ENCODE measurements at places on chromosomes 11 and 22.

DNA sequence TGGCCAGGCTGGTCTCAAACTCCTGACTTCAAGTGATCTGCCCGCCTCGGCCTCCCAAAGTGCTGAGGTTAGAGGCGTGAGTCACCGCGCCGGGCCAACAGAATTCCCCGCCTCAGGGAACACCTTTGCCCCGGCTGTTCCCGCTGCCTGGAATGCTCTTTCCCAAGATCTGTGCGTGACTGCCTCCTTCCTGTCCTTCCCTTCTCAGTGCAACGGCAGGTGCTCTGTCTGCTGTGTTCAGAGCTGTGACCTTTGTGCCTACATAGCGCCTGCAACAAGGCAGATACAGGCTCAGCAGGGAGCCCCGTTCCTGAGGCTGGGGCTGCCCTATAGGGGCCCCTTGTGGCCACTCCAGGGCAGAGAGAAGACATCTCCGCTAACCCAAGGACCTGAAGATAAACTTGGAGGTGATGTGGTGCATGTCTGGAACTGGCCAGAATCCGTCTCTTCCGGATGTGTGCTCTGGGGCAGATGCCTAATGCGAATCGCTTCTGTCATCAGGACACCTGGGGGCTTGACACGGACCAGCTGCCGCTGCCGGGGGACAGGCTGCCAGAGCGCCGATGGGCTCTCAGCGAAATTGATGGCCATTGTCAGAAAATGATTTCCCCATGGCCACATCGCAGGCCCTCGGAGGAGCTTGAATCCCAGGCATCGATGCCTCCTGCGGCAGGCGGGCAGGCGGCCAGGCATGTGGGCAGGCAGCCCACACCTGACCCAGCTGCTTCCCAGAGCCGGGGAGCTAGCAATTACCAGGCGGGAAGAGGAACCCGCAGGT is 43.5 kb upstream of the TCF20 start:
- DNase-seq, result no peak

GRCh38 chr11:102824556-102824955 is 18.9 kb downstream of the MMP3 start:
- no peak for DNase-seq

GRCh38 chr11:11472106-11472505 is 119.1 kb upstream of the CSNK2A3 start:
- DNase-seq, result no peak

DNA sequence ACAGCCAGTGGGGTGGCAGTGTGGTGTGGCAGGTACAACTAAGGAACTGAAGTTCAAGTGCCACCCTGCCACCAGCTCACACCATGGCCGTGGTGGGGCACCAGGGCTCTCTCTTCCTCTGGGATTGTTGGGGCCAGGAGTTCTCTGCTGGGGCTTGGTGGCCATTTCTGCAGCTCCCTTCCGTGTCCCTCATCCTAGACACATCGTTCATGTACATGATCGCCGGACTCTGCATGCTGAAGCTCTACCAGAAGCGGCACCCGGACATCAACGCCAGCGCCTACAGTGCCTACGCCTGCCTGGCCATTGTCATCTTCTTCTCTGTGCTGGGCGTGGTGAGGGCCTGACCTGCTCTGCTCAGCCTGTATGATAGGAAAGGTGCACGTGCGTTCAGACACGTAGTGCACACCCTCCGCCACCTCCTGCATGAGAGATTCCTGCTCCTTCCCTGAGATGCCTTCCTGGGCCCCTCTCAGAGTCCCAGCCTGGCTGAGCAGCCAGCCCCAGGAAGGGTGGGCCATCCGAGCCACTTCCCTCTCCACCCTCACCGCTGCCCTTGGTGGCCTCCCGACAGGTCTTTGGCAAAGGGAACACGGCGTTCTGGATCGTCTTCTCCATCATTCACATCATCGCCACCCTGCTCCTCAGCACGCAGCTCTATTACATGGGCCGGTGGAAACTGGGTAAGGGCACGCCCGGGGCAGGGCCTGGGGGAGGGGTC is 7.3 kb upstream of the TAGLN start:
- DNase-seq, result no peak

DNA sequence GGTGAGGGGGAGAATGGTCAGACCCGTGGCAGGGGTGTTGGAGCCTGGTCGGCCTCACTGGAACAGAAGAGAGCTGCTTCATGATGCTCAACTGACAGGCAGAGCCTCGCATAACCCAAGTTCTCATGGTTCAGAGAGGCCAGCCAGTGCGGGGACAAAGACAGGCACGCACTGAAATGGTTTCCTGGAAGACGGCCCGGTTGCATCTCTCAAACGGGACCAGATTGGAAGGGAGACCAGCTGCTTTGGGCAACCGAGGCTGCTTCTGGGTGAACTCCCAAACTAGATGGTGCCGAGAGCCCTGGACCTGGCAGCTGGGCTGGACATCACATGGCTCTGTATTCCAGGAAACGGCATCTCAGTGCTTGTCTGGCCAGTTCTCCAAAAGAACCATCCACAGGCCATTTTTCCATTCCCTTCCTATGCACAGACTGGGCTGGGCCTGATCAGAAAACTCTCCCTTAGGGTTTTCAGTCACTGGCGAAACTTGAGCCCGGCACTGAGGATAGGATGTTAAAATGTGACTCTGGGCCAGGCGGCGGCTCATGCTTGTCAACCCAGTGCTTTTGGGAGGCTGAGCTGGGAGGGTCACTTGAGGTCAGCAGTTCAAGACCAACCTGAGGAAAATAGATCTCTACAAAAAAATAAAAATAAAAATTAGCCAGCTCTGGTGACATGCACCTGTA is 80.1 kb upstream of the PRODH start:
- no peak for DNase-seq

- DNase-seq, result no peak
These were observed 18.4 kb downstream of the B3GAT1 start for GRCh38 chr11:134393638-134394037.

GRCh38 chr11:9273376-9274336 is 8.5 kb upstream of the DENND5A start:
- no peak for DNase-seq

GRCh38 chr11:113553235-113553634 is 78.0 kb upstream of the DRD2 start:
- DNase-seq, result no peak

GRCh38 chr22:28116219-28116673 is 197.2 kb upstream of the PITPNB start:
- no peak for DNase-seq

DNA sequence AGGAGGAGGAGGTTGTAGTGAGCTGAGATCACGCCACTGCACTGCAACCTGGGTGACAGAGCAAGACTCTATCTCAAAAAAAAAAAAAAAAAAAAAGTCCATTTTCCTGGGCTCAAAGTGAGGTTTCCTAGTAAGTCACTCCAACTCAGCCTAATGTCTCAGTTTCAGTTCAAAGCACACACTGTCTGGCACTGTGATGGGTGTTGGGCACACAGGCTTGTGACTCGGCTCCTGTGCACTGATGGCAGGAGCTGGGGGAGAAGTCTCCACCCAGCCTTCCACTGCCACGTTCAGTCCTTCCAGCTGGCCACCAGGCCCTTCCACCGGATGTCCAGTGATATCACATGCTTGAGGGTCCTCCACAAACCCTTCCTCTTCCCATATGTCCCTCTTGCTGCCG is 186.0 kb downstream of the CEP164 start:
- no peak for DNase-seq

- no peak for DNase-seq
These were observed 13.7 kb upstream of the IGSF22 start for GRCh38 chr11:18739685-18740084.

DNA sequence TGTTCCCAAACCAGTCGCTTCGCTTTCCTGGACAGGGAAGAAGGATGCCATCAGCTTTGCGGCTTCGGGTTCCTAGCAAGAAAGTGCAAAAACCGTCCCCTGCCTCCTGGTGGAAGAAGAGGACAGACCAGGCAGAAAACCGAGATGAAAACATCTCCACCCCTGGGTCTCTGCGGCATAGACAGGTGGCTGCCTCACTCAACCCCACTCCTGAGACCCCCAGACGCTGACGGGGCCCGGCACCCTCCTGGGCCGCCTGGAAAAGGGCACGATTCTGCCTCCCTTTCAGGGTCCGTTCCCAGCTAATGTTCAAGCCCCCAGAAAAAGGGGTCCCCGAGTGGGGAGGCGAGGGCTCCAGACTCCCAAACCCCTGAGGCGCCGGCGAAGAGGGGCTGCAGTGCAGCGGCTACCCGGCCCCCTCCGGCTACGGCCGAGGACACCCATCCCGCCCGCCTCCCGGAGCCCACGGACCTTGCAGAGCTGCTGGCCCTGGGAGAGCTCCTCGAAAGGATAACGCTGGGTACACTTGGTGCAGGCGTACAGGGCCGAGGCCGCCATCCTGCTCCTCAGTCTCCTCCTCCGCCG is 569 bp downstream of the FAM76B start:
- DNase-seq, result no peak
